SJSA1 (cell line): ENCODE measurements at places on chromosomes 11 and 22. TPM values are rescaled to one million over a fixed set of nuclear protein-coding genes. Genes with fewer than 3 reads are reported as not detected.

TEX12 gene
- 0.16 TPM in 1 of 2 replicates, not detected in the other for total RNA-seq

IL10RA gene
- not detected in 2 replicates for total RNA-seq

DNA sequence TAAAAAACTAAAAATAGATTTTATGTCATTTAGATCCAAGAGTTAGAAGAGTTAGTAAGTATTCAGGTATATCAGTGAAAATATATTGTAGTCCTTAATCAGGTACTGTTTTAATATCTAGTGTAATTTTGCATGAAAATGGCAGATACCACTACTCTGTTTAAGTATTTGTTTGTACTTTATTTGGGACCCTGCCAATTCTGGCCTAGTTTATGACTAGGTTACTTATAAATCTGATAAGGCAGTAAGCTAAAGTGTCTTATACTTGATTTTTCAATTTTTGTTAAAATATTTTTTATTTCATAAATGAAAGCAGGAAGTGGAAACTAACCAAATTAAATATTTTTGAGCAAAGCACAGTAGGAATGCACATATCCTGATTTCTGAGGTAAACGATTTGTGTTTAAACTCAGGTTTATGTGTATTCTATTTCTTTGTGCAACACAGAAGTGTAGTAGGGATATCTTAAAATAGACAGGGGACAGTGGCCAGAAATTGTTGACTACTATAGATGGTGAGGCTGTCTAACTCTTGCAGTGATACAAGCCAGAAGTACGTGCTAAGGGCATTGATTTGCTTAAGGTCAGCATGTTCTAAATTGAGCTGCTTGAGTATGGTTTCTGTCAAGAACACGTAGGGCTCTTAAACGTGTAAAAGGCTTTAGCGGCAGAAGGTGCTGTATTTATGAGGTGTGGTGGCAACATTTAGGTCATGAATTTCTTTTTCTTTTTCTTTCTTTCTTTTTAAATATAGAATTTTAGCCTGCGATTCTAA is 34.0 kb downstream of the HIPK3 start:
- no peak for DNase-seq

DNA sequence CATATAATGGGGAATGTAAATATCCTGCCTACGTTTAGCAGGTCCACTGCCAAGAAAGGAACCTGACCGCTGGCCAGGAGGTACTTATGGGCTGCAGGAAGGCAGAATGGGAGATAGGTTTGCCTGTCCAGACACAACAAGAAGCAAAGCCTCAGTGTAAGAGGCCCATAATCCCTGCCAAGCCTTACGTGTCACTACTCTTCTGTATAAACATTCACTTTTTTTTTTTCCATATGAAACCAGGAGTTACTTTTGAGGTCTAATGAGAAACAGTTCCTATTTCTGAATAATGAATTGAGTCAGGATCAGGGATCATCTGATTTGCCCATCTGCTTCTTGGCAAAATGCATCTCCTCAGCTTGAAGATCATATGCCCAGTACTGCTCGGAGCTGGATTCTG is 230.2 kb downstream of the NTM start:
- peak; percentile 2 for DNase-seq

- no peak for DNase-seq
Observed at GRCh38 chr11:121645001-121645400, 192.2 kb upstream of the SORL1-AS1 start.

GRCh38 chr11:24624432-24624831 is 127.6 kb downstream of the LUZP2 start:
- no peak for DNase-seq

GRCh38 chr11:120660024-120660565 is 148.5 kb downstream of the GRIK4 start:
- DNase-seq = peak; percentile 3

FAM180B gene
- not detected in 2 replicates for total RNA-seq

DNA sequence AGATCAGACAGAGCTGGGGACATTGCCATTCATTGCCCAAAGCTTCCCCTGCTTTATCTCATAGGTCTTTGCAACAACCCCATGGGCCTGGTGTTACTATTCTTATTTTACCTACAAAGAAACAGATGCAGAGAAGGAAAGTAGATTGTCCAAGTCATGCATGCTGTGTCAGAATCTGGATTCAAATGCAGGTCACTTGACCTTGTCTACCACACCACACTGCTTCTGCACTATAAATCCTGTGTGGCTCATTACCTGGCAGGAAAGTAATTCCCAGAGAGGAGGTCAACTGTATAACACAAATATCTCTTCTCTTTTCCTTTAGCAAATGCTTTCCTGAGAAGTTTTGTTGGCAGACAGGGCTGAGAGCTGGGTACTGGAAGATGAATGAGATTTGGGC is 18.5 kb downstream of the PLEKHB1 start:
- DNase-seq = no peak

LINC01488 gene
- 0.05 TPM in 1 of 2 replicates, not detected in the other for total RNA-seq

KRTAP5-7 gene
- not detected in 2 replicates for total RNA-seq

GRCh38 chr11:11786771-11787170 is 55.0 kb upstream of the USP47 start:
- DNase-seq = no peak

PTPRJ gene
- total RNA-seq = 10.2 and 19.8 TPM in 2 replicates

MISFA gene
- 0.32 and 0.91 TPM in 2 replicates for total RNA-seq

GRCh38 chr22:23182309-23183060 is 2.2 kb downstream of the BCR start:
- no peak for DNase-seq

GRCh38 chr11:13208921-13209320 is 68.7 kb upstream of the BMAL1 start:
- no peak for DNase-seq
